ENCODE measurements at places on chromosomes 2 and 18.

DNA sequence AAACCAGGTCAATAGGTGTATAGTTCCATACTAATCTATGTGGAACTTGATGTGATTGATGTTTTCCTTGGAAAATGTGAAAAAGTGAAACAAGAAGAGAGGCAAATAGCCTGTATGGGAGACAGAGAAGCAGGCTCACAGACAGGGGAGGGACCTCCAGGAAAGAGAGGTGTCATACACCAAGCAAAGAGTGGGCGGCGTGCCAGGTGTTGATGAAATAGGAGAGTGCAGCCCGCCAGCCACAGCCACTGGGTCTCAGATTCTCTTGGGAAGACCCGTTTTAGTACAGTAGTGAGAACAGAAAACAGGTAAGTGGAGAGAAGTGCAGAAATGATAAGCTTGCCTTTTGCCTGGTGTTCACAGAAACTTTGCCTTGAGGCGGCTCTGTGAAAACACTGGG lies 301.9 kb downstream of the ZNF407 start:
- peak; percentile 57 for DNase-seq

DNA sequence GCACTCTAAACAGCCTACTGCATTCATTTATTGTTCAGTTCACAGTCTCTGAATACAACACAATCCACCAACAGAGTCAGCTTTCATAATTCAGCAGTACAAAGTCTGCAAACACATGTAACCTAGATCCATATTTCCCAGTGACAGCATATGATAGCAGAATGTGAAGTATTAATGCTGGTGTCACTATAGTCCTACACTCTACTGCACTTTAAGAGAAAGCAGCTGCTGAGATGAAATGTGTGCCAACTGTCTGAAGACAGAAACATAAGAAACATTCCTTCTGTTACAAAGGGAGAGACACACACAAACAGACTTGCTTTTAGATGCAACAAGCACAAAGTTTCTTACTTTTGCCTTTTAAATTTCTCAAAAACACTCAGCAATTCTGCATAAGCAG lies 441.8 kb downstream of the ZEB2 start:
- no peak for DNase-seq

- DNase-seq: no peak
Observed at GRCh38 chr2:40439473-40439872, 12.4 kb downstream of the SLC8A1 start.

DNA sequence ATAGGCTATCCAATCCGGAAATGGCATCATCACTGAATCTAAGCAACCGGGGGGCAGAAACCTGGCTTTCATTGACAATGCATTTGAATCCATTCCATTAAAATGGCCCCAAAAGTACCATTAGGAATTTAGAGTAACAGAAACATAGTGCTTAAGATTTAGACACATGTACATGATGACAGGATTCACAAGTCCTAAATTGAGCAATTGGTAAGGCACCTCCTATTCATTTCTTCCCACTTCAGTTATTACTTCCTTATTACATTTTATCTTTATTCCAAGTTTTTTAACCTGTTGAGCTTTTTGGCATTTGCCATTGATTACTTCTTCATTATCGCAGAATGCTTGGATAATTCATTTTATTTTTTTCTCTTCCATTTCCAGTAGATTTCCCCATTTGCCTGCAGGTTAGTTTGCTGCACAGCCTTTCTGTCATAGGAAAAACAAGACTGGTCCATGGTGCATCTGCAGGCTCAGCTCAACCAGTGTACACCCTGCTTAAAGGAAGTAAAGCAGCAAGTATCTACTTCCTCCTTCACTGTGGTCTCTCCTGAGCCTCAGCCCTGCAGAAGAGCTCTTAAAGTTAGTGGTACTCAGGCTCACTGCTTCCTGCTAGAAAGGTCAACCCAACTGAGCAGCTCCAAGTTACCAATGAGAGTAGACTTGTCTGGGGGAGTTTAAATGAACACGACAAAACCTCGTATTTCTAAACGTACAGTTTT lies 89.2 kb downstream of the DOCK10 start:
- no peak for DNase-seq

- DNase-seq: no peak
Observed at GRCh38 chr2:218856167-218856895, 3.3 kb upstream of the WNT6 start.

DNA sequence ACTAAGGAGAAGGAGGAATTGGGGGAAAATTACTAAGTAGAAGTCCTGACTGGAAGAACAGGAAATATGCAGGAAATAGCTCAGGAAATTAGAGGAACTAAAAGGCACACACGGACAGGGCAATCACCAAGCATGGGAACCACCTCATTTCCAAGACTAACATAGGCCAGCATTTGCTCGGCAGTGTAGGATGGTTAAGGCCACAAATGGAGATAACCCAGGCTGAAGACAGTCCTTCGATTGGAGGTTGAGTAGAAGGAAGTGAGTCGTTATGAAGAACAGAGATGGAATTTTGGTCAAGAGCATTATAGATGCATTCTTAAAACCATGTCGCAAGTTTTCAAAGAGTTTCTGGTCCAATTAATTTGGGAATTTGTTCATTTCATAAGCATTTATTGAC lies 401.4 kb downstream of the ALK start:
- DNase-seq: no peak

Measured in NCI-H1436 treated with DMSO at 0.1 percent for 48 hours (cell line).